ENCODE measurements at places on chromosomes 12 and 14. TPM values are rescaled to one million over a fixed set of nuclear protein-coding genes. Genes with fewer than 3 reads are reported as not detected.
A peak's percentile ranks its signal among the peaks of the same experiment; 100 is the strongest.

LRCOL1 gene
- total RNA-seq, result 0.62 TPM

MANSC4 gene
- total RNA-seq, result not detected

MYL2 gene
- not detected for total RNA-seq

ACSS3 gene
- 13.5 TPM for total RNA-seq

TMTC1 gene
- 54.7 TPM for total RNA-seq

TMEM132C gene
- total RNA-seq, result 1.5 TPM

HCAR2 gene
- 0.24 TPM for total RNA-seq

NAV3 gene
- 17.4 TPM for total RNA-seq

TAS2R14 gene
- total RNA-seq, result 3.5 TPM

FSCB gene
- total RNA-seq, result not detected

SVOP gene
- total RNA-seq, result not detected

DNA sequence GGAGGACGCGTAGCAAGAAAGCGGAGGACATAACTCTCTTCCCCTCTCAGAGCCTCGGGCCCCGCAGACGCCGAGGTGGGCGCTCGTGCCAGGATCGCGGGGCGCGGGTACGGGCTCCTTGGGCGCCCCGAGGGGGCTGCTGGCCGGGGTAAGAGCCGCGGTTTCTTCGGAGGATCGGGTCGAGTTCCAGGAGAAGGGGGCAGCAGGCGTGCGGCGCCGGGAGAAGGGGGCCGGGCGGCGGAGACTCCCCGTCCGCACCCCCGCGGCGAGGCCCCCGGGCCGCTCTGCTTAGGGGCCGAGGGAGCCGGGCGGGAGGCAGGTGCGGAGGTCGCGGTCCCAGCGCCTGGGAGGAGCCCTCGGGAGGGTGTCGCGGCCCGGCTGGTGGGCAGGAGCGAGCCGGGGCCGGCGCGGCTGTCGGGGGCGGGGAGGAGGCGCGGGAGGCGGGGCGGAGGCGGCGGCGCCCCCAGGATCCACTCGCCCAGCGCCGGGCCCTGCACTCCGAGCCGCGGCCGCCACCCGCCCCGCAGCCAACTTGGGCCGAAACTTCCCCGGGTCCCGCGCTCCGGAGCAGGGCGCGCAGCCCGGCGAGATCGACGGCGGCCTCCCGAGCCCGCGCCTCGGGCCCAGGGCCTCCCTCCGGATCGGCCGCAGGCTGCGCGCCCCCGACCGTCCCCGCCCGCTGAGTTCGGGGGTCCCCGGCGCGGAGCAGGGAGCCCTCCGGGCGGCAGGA is 64.4 kb downstream of the FBXL14 start:
- DNase-seq, result no peak

- no peak for DNase-seq
These were observed 4.4 kb upstream of the TBX3 start for GRCh38 chr12:114688256-114688845.

DNA sequence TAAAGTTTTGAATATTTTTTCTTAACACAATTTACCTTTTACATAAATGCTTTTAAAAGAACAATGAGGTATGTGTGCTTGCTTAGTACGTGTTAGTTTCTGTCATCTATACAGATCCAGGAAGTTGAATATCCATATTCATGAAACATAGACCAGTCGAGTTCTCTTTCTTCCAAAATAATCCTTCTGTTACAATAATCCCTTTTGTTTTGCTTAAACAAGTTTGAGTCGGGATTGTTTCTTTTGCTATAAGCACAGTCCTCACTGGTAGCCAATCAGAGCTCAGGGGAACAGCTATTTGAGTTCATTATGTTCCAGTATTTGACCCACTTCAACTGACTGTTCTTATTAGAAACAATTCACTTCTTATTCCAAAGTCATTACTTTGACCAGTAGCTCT is 214.7 kb upstream of the FLRT2 start:
- no peak for DNase-seq

GRCh38 chr12:90959032-90959431 is 4.1 kb upstream of the CCER1 start:
- no peak for DNase-seq

DNA sequence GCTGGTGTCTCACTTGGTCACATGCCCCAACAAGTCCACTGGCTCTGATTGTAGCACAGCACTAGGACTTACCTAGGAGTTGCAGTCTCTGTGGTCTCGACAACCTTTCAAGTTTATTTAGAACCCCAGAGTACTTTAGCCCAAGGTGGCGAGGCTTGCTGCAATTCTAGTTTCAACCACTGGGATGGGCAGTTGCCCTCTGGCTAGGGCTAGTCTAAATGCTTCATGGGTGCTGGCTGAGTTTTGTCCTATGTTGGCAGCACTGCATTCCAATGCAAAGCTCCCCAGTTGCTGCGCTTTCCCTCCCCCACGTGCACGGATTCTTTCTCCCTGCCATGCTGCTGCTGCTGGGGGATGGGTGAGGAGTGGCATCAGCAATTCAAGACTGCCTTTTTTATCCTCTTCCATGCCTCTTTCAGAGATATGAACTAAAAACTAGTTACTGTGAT is 207.9 kb downstream of the SYNE2 start:
- DNase-seq, result no peak

DNA sequence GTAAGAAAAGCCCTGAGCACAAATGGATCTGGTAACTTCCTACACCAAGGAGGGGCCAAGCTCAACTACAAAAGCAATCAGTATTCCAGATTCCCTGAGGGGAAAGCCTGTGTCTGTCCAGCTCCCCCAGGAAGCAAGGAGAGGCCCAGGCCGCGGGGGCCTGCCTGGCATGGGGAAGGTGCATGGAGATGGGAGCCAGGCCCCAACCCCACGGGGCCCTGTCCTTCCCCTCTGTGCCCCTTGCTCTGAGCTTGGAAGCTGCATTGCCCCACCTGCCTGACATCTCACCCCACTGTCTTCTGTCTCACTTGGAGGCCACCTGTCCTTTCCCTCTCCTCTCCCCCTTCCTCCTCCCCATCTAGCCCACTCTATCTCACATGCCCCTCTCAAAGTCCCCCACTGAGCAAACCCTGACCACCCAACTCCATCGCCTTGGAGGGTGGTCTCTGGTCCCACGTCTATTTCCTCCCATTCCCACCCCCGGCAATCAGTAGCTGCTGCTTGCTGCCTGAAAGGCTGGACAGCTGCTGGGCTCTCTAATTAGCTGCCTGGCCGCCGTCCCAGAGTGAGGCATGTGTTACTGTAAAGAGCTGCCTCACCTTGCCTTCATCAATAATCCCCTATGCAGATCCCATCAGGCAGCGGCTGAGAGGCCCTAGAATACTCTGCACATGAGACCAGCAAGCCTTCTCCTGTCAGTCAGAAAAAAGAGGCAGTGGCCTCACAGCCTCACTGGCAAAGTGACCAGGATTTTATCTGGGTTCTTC is 3.4 kb upstream of the TMEM229B start:
- no peak for DNase-seq

DNA sequence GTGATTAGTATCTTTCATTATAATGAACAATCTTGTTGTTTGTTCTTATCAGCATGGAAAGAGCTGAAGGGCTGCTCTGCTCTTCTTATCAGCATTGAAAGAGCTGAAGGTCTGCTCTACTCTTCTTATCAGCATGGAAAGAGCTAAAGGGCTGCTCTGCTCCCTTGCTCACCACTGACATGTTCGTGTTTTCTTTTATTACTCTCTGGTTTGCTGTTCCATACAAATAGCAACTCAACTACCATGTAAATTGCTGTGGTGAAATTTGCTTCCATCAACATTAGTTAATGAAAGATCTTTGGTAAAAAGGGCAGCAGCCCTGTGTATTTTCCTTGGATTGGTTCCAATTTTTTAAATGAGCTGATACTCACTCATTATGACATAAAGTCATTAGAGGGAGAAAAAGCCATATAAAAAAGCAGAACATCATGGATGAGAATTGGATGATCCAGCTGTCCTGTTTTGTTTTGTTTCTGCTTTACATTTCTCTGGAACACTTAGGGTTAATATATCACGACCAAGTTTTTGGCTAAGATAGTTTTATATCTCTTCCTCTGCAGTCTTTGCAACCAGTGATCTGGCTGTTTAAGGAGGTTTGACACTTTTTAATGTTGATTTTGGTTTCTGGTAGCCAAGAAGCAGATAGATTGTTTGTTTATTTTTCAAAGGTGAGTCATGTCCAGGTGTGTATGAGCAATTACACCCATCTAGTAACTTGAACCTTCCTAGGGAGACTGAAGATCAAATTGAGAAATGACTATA is 356.6 kb downstream of the CEP128 start:
- no peak for DNase-seq

GRCh38 chr14:100827101-100828021 is 1.4 kb downstream of the MEG3 start:
- no peak for DNase-seq

- no peak for DNase-seq
These were observed 41.7 kb upstream of the DLK1 start for GRCh38 chr14:100684961-100685360.

DNA sequence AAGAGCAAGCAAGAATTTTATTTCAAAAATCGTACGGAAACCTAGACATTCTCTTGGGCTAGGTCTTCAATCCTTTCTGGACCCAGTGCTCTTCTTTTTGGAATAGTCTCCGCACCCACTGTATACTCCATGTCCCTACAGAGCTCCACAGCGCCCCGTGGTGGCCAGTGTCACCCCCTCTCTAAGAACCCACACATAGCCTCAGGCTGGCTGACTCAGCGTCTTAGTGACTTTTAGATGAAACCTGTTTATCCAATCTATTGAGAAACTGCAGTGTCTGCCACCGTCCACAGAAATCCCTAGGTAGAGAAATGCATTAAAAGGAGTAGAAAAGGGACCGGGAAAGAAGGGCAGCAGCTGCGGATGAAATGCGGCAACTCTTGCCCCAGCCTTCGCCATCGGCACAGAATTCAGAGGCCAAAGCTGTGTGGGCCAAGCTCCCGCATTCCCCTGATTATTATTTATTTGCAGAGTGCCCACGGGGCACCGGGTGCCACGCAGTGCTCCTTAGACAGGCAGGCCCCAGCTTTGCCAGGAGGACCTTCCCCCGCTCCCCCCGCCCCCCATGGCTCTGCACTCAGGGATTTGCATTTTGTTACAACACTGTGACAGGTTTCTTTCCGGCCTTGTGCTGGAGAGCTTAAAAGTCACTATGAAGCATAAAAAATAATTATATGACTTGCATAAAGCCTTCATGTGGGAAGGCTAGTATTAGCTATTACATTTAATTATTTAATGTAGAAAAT is 170.1 kb upstream of the FKBP4 start:
- DNase-seq, result no peak

GRCh38 chr14:39322807-39323206 is 89.1 kb downstream of the MIA2 start:
- DNase-seq, result no peak

DNA sequence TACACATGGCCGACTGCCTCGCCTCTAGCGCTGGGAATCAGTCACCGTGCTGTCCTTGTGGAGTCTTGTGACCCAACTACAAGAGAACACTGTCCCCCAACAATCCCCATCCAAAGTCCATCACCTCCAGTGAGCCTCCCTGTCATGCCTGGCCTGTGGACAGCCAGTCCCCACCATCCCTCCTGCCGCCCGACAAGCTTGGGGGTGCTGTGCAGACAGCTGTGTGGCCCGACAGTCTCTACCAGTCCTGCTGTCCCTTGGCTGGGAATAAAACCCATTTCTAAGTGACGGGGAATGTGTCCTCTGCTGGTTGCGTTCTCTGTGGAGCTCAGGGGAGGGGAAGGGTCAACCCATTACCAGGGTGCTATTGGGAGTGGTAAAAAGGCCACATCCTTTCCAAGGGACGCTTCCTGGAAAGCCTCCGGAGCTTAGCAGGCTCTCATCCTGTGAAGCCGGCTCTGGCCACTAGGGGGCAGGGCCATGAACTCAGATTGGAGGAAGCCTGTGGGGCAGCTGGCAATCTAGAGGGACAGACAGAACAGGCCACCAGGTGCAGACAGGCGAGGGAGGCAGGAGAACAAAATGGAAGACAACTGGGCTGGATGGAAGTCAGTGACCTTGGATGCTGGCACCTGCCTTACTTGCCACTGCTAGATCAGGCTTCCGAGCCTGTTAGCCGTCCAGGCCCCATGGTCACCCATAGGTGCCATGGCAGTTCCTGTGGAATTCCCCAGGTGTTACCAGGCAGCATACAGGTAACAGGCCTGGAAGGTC is 12.0 kb upstream of the BLTP3B start:
- peak; percentile 91 for DNase-seq

DNA sequence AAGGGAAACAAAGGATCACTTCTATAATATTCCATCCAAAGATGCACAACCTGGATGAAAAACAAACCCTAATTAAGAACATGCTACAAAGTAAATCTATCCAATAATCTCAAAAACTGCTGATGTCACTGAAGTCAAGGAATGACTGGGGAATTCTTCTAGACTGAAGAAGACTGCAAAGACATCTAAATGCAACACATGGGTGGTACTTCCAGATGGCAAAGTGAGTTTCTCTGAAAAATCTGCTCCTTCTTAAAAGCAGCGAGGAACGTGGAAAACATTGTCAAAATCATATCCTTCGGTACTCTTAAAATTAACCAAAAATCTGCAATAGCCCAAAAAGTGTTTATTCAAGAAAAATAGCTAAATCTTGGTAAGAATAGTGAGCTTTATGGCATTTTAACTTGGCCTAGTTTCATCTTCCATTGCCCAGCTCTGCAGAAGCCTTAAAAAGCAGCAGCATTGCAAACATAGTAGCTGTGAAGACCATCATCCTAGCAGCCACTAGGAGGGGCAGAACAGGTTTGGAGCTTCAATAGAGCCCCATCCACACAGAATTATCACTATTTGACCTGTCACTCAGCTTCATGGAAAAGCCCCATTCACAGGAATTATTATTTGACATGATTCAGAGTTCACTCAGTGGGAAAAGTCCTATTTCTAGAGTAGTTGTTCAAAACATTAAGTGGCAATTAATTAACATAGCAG is 7.4 kb downstream of the CLEC14A start:
- no peak for DNase-seq

DNA sequence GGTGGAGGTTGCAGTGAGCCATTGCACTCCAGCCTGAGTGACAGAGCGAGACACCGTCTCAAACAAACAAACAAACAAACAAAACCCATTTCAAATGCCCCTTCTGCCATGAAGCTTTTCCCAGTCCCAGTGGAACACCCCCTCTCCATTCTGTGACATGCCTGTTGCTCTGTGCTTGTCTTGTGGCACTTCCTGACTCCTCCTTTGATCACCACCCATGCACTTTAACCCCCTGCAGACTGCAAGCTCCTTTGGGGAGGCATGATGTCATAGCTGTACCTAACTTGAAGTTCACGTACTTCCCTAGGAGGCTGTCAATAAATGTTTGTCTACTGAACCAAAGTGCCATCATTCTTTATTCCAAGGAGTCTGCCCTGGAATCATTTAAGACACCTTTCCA is 64.7 kb downstream of the TMCC3 start:
- DNase-seq, result no peak
